Naive B cell (primary cell): ENCODE measurements at places on chromosomes 5 and 9. TPM values are rescaled to one million over a fixed set of nuclear protein-coding genes. Genes with fewer than 3 reads are reported as not detected.

GRCh38 chr5:79602889-79603288 lies 9.4 kb upstream of the TENT2 start:
- DNase-seq = no peak

- DNase-seq = no peak
Measured at GRCh38 chr9:14186096-14186495, 127.8 kb downstream of the NFIB start.

GRCh38 chr9:98596486-98596885 lies 112.2 kb downstream of the GABBR2 start:
- no peak for DNase-seq

Gene BTNL3
- not detected for polyA plus RNA-seq

DNA sequence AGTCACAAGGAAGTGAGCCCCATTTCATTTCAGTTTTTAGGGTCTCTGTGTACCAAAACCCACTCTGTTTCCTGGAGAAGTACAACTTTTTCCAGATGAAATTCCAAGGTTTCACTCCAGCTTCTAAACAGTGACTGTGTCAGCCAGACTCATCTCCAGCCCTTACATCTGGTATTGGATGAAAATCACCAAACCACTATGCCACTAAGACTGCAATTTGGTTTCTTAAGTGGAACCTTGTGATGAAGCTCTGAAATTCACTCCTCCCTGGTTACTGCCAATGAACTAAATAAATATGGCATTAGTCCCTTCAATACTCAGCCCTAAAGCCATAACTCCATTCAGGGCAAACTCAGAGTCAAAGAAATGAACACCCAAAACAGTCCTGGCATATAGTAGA lies 211.2 kb upstream of the DAPK1 start:
- DNase-seq = no peak

Gene GMCL2
- not detected for polyA plus RNA-seq

DNA sequence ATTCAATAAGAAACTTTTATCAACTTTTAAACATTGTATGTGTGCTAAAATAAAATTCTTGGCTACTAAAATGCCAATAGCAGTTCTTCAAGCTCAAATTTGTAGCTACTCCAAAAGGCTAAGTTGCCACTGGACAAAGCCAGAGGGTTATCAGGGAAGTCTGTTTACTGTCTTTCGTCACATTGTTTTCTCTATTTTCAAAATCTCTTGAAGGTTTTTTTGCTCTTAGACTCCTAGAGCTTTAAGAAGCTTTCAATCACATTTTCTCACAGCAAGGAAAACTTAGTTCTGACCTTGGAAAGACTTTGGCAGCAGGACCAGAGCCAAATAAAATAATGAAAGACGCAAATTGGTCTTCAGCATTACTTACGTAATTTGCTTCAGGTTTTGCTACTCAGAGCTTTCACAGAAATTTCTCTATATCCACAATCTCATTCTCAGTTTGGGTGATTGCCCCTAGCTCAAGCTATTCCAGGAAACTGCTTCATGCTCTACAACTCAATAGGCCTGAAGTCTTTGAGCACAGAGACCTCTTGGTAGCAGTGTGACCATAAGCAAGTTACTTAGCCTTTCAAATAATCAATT lies 257.7 kb downstream of the GABRG2 start:
- no peak for DNase-seq

GRCh38 chr9:81460693-81461092 lies 228.7 kb downstream of the TLE1 start:
- DNase-seq = no peak

DNA sequence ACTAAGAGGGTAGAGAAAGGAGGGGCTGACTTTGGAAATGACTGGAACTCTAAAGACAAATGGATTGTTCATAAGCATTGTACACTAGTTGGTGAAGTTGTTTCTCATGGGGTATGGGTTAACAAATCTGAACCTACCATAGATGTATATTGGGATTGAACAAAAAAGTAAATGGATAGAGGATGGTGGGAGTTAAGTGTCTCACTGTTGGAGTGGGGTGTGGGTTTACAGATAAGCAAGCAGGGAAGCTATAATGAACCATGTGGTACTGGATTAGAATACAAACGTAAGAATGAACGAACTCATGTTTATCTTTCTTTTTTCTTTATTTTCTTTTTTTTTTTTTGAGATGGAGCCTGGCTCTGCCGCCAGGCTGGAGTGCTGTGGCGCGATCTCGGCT lies 17.8 kb downstream of the GNG10 start:
- no peak for DNase-seq
